Mesenchymal stem cell (in vitro differentiated cells and primary cell): ENCODE measurements at places on chromosomes 6 and 20.

GRCh38 chr20:24733416-24733815 lies 215.7 kb upstream of the CST7 start:
- no peak for DNase-seq

DNA sequence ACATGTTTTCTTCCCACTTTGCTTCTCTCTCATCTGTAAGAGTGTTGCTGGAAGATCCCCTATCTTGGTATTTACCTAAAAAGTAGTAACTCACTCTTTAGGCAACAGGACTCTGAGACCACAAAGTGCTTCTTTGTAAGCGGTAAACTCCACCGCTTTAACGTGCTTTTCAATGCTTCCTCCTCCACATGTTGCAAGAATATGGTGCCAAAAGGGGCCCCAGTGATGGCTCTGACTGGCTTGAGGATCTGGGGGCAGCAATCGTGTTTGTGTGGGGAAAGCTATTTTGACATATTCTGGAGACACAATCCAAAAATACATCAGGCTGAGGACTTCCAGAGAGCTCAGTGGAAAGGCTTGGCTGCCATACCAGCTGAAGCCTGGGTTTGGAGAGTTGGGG lies 12.4 kb upstream of the CPNE5 start:
- peak; percentile 13 for DNase-seq

GRCh38 chr6:111861431-111861885 lies 11.8 kb downstream of the FYN start:
- no peak for DNase-seq

DNA sequence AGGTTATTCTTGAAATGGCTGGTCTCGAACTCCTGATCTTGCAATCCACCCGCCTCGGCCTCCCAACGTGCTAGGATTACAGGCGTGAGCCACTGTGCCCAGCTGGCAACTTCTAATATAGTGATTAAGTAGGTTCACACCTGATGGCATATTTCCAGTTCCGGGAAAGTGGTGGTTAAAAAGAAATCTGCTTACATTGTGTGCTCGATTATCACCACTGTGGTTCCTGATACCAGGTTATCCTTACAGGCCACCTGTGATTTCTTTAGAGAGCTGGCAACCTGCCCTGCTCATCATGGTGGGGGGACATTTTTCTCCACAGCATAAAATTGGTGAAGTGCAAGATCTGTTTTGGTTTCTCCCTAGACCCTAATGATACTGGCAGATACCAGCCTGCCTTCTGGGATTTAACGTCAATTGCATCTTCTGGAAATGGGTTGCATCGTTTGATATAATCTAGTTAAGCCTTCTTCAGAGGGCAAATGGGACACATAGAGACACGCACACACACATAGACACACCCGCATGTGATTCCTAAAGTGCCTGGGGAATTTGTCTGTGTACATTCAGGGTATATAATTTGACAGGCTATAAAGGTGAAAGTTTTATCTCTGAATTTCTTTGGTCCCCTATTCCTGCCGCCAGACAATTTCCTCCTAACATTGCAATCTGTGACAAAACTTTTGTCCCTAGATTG lies 49.7 kb upstream of the CITED2 start:
- DNase-seq, result no peak

DNA sequence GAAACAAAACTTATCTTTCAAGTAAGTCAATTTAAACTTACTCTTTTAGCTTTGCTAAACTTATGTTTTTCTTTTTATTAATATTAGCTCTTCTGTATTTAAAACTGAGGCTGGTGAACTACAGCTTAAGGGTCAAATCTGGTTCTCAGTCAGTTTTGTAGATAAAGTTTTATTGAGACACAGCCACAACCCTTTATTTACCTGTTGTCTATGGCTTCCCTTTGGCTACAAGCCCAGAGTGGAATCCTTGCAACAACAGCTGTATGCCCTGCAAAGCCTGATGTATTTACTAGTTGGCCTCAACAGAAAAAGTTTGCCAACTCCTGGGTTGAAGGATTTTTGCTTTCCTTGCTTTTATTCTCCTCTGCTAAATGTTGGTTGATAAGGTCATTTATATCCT lies 491.4 kb upstream of the RNF217 start:
- no peak for DNase-seq

- no peak for DNase-seq
These were observed 790.2 kb downstream of the DHX35 start for GRCh38 chr20:39752262-39752876.

DNA sequence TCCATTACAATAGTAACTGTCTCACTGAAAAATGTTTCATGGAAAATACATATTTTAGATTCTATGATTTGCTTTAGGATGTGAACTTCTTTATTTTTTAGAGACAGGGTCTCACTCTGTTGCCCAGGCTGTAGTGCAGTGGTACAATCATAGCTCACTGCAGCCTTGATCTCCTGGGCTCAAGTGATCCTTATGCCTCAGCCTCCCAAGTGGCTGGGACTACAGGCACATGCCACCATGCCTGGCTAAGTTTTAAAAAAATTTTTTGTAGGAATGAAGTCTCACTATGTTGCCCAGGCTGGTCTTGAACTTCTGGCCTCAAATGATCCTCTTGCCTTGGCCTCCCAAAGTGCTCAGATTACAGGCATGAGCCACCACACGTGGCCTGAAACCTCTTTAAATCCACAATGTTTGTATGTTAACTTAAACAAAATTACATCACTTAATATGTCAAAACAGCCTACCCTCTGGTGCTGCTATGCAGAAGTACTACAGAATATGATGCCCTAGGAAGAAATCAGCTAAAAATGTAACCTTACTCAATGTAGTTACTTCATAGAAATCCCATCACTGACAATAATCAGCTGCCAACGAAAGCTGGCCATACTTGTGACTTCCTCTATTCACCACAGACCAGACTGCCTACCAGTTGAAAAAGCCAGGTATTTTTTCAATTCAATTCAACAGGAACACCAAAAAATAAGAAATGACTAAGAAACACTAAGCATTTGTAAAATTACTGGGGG lies 17.6 kb downstream of the EEF1A1 start:
- no peak for DNase-seq

- no peak for DNase-seq
These were observed 61.7 kb downstream of the SNX9 start for GRCh38 chr6:157884756-157885155.

DNA sequence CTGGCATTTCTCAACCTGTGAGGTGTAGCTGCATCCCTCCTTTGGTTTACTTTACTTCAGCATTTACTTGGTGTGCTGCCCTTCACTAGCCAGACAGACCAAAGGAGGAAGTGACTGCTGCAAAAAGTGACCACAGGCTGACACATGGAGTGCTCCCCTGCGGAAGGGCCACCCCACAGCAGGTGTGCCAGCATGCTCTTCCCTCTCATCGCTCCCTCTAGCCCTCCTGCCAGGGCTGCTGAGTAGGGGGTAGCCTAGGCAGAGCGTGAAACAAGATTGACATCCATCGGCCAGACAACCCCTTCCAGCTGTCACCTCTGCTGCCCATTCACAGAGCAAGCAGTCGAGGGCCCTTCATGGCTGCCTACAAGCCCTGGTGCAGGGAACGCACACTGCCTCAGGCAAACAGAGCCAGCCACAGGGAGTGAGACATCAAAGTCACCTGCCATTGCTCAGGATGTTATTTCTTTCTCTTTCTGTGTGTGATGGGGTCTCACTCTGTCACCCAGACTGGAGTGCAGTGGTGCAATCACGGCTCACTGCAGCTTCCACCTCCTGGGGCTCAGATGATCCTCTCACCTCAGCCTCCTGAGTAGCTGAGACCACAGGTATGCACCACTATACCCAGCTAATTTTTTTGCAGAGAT lies 102.0 kb upstream of the RPS6KA2 start:
- no peak for DNase-seq

DNA sequence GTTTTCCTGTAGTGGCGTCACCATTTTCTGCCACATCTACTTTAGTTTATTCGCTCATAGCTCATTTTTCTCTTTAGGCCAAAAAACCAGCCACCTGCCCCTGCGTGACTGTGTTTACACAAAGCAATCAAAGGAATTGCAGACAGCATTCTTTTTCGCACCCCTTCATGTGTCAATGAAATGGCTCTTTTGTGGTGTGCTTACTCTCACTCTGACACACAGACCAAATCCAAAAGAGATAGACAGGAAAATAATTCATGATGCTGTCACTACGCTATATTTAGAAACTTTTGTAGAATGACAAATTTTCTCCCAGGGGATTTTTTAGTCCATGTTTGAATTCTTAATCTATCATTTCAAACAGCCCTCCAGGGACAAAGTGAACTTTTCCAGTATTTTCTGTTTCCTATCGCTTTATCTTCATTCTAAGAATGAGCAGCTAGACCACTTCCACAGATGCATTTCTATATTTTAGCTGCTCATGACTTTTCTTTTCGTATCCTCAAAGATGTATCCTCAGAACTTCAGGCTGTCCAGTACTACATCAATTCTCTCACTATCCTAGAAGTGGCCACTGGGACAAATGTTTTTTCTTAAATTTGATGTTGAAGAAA lies 37.9 kb upstream of the KHDRBS2 start:
- DNase-seq, result no peak

- DNase-seq, result no peak
These were observed 106.5 kb downstream of the ARID1B start for GRCh38 chr6:156883497-156884252.

GRCh38 chr6:28323813-28324424 lies 12.0 kb downstream of the ZSCAN31 start:
- no peak for DNase-seq

DNA sequence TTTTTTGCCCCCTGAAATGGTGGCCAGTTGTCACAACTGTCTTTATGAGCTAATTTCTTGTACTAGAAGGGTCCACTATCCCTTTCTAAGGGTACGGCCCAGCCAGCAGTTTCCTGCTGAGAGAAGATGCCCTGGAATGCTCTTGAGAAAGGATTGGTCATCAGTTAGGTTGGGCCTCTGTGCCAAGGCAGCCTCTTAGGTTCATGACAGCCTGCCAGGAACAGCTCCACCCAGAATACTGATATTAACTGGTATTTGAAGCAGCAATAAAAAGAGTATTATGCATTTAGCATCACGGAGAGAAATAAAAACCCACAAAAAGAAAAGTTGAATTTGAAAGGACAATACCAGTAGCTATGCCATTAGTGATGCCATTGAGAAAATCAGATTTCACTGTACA lies 9.0 kb upstream of the HINT3 start:
- DNase-seq, result peak; percentile 32

GRCh38 chr6:125095580-125096301 lies 57.8 kb upstream of the TPD52L1 start:
- peak; percentile 51 for DNase-seq

DNA sequence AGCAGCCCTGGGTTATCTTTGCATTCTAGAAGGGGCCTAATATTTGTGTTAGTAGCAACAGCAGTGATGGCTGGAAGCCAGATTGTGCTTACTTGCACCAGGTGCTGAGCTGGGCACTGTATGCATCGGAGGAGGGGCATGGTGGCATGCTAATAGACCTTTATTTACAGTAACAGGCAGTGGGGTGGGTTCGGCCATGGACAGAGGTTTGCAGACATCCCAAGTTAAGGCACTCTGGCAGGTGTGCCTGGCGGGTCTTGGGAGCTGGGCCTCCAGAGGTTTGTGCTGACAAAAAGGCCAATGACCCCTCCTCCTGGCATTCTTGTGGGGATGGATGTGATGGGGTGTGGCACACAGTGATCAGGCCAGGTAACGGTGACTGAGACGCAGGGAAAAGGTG lies 39.0 kb upstream of the CD93 start:
- no peak for DNase-seq

DNA sequence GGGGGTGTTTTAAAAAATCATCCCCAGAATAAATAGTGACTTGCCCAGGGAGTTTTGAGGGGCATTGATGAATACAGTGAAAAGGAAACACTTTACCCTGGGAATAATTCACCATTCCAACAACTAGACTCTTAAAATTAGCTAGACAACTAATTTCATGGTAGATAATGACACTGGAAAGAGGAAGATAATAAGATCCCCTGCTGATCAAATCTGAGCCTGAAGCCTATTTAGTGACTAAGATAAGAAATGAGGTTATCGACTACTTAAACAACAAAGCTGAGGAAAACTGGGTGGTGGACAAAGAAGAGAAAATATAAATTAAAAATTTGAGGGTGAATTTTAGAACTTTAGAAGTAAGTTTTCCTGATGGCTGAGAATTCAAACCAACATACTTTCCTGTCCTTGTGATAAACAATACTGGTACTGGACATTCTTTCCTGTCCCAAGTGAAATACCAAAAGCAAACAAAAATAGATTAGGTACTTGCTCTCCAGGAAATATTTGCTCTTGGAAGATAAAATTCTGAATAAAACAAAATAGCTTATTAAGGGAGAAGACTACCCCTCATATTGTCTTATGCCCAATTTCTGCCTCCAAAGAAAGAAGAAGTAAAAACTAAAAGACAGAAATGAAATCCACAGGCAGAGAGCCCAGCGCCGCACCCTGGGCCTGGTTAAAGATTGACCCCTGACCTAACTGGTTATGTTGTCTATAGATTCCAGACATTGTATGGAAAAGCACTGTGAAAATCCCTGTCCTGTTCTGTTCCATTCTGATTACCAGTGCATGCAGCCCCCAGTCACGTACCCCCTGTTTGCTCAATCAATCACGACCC lies 64.0 kb upstream of the ADGRF4 start:
- no peak for DNase-seq

- DNase-seq, result no peak
These were observed 3.7 kb upstream of the FUCA2 start for GRCh38 chr6:143515061-143515760.

- no peak for DNase-seq
These were observed 628.0 kb upstream of the AGPAT4 start for GRCh38 chr6:161901740-161902426.

GRCh38 chr6:24905483-24905882 lies 30.3 kb downstream of the RIPOR2 start:
- DNase-seq, result no peak

- DNase-seq, result no peak
These were observed 31.1 kb downstream of the CDKAL1 start for GRCh38 chr6:20565342-20565741.

DNA sequence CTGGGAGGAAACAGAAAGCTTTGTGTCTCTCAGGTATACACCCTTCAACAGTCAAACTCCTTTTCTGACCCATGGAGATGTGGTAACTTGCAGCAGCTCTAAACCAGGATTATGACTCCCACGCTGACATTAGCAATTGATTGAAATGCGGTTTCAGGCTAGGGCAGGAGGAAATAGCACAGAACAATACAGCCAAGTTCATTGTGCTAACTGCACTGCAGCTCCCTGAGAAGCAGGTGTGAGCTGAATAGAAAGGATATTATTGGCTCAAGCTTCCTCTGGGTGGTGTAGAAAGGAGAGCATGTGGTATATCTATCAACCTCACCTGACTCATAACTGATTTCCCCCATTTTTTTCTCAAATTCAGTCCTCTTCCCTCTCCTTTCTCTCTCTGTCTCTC lies 612.3 kb upstream of the BTBD3 start:
- no peak for DNase-seq
